Activated T-helper 17 cell treated with anti-CD3 and anti-CD28 coated beads, Interleukin-2, amount 50 U/mL, for 72 hours (primary cell): ENCODE measurements at places on chromosomes 13 and 19. TPM values are rescaled to one million over a fixed set of nuclear protein-coding genes. Genes with fewer than 3 reads are reported as not detected.

CNFN gene
- not detected for total RNA-seq

OR7D2 gene
- total RNA-seq: not detected

APOC1 gene
- 0.89 TPM for total RNA-seq

ALOX5AP gene
- 62.5 TPM for total RNA-seq

FXYD3 gene
- total RNA-seq: not detected

ZNF530 gene
- total RNA-seq: 6.0 TPM

DLEU7 gene
- not detected for total RNA-seq

DNA sequence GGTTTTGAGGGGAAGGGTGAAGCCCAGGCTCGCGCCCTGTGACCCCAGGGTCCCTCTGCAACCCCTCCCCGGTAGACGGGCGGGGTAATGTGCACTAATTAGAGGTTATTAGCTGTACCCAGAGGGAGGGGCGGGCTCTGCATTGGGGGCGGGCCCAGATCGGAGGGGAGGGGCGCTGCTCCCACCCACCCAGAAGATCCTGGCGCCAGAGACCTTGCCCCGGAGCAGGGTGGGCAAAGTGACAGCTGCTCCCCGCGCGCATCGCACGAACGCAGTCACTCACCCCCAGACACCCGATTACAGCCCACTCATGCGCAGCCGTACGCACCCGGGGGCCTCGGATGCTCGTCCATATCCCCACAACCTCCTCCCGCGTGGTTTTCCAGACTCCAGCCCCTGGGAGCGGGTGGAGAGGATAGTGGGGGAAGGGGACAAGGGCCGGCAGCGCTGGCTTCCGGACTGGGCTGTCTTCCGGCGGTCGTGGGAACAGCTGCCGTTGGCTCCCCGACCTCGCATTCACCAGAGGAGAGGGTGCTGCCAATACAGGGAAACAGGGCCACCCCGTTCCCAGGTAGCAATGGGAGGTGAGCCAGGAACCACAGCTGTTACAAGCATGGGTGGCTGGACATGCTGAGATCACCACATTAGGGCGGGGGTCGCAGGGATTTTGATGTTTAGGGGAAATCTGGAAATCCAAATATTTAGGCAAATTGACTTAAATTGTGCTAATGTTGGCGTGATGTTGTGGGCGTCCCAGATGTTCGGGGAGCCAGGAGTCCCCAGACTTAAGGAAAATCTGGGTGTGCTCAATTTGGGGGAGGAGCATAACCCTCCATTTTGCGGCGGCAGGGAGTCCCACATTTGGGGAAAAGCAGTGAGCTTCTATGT lies 2.9 kb upstream of the HOOK2 start:
- ATAC-seq: peak; percentile 4

- no peak for ATAC-seq
Measured at GRCh38 chr19:42330241-42330711, 4.8 kb downstream of the MEGF8 start.

- ATAC-seq: peak; percentile 23
Measured at GRCh38 chr19:17025991-17026658, 485 bp downstream of the CPAMD8 start.

- no peak for ATAC-seq
Measured at GRCh38 chr13:33303855-33304597, 18.5 kb upstream of the STARD13 start.

DNA sequence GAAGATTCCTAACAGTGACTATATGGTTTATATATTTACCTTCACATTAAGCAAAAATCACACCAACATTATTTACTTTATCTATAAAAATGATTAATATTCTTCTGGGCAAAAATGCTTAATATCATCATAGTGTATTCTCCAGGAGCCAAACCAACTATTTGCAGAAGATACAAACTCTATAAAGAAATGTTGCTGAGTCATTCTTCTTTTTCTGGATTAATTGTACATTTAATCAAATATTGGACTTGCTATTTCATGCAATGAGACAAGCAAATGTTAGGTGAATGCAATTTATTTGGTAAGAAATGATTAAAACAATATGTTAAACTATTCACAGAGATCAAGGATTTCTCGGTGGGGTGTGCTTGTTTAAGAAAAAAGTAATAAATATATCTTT lies 1075.8 kb downstream of the PCDH9 start:
- no peak for ATAC-seq

DNA sequence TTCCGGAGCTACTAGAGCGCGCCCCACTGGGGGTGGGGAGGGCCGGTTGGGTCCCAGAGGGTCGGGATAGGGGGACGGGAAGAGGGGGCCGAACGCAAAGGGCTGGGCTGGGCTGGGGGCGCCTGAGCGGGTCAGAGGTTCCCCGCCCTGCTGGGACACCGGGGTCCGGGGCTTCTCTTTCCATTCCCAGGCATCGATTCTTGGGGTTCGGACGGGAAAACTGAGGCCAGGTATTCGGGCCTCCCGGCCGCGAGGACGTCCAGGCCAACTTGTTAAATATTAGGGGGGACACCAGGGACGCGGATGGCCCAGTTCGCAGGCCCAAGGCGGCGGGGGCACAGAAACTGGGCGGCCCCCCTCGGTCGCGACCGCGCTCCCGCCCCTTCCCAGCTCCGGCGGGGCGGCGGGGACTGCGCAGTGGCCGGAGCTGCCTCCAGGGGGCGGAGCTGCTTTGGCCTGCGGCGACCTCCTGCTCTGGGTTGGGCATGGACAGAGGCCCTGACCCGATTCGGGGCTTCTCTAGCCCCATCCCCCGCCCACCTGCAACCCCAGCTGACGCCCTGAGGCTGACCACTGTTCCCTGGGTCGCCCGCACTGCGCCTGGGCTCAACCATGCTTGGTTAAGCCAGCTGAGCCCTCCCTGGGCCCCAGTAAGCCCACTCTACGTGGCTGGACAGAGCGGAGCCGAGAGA lies 1.2 kb upstream of the KLF16 start:
- ATAC-seq: peak; percentile 44

GRCh38 chr13:112453874-112454647 lies 77.9 kb downstream of the SPACA7 start:
- ATAC-seq: no peak

GRCh38 chr19:41297628-41298347 lies 12.2 kb upstream of the CCDC97 start:
- peak; percentile 55 for ATAC-seq

- no peak for ATAC-seq
Measured at GRCh38 chr13:106499896-106500295, 35.6 kb downstream of the EFNB2 start.
